ENCODE measurements at places on chromosomes 5 and 9.

DNA sequence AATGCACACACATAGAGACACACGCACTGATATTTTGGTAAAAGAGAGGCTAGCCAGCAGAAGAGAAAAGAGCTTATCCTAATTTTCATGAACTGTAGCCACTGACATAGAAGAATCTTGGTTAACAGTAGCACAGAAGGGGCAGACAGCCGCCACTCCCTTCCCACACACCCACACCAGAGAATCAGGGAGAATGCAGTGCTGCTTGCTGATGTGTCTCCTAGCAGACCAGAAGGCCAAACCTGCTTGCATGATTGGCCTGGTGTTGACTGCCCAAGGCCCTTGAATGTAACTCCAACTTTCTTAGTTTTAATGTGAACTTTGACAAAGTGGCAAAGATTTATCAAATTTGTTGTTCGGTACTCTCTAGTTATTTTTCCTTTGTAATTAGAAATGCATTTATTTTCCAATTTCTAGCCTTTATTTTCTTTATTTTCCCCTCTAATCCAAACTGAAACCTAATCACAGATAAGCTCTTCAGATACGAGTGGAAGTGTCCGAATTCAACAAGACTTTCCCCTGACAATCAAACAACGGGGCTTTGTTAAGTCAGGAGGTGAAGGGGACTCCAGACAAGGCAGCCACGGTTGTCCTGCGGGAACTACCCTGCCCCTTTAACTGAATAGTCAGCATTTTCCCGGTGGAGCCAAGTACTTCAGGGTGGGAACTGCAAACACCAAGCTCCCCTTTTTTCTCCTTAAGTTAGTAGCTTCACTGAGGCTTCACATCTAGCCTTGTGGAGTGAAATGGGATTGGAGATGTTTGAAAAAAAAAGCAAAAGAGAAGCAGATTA is 81.9 kb upstream of the CTSL start:
- DNase-seq, result no peak

DNA sequence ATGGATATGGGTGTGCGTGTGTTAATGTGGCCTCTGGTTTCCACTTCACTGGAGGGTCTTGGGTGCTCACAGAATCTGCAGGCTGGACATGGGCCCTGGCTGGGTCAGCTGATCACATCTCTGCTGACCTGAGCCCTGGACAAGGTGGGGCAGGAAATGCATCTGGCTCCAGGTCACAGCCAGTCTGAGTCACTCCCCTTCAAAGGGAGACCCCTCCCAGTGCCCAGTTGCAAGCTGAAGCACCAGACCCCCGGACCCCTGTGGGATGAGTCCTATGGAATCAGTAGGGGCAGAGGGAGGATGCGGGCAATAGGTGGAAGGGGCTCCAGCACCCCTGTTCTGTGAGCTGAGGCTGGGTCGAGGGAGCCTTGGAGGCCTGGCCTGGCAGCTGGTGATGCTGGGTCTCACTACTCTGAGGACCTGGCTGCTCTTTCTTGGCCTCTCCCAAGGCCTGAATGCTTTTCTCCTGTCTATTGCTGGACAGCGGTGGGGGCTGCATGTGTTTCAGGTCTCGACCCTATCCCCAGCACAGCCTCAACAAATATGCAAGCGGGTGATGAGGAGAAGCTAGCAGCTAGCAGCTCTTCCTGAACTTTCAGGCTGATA is 54.5 kb downstream of the PHF2 start:
- no peak for DNase-seq

- DNase-seq, result no peak
Measured at GRCh38 chr5:96651047-96651446, 11.1 kb upstream of the CAST start.

- DNase-seq, result no peak
Measured at GRCh38 chr9:116208417-116209232, 55.0 kb downstream of the PAPPA start.

GRCh38 chr5:133780619-133781280 is 168.4 kb upstream of the FSTL4 start:
- no peak for DNase-seq

DNA sequence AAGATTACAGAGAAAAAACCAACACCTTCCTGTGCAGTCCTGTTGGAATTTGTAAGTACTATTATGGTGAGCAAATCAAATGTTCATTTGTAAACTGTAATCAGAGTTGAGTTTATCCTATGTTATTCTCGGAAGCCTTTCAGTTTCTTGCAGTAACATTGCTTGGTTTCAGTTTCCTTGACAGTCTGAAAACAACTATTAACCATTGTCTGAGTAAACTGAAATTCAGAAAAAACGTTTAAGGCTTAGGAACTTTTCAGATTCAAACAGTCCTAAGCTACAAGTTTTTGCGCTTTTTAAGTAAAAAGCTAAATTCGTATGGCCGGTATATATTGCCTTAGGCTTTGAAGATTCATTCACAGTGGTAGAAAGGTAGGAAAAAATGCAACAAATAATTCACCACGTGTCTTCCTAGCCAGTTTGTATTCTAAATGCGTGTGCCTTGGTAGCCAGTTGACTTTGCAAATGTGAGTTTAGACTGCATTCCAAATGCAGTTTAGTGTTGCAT is 2.5 kb downstream of the GPBP1 start:
- DNase-seq, result no peak

DNA sequence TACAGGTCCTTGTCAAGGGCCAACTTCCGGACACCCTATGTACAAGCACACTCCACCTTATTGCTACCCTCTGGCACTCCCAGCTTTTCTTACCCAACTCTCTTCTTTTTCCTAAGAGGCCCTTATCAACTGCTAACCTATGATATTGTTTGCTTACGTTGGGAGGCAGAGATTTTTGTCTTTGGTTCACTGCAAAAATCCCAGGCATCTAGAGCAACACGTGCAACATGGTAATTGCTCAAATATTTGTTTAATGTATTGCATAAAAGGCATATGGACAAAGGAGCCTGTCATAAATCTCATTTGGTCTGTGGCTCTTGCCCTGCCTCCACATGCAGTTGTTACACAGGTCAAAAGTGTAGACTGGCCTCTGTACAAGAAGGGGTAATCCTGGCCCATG is 35.8 kb upstream of the ATP10B start:
- no peak for DNase-seq

GRCh38 chr9:21367957-21368356 is at the start of gene IFNA13:
IFNA13 (minus strand) TSS chr9:21368057; CDS start chr9:21368010, 47 bp downstream.
- no peak for DNase-seq

DNA sequence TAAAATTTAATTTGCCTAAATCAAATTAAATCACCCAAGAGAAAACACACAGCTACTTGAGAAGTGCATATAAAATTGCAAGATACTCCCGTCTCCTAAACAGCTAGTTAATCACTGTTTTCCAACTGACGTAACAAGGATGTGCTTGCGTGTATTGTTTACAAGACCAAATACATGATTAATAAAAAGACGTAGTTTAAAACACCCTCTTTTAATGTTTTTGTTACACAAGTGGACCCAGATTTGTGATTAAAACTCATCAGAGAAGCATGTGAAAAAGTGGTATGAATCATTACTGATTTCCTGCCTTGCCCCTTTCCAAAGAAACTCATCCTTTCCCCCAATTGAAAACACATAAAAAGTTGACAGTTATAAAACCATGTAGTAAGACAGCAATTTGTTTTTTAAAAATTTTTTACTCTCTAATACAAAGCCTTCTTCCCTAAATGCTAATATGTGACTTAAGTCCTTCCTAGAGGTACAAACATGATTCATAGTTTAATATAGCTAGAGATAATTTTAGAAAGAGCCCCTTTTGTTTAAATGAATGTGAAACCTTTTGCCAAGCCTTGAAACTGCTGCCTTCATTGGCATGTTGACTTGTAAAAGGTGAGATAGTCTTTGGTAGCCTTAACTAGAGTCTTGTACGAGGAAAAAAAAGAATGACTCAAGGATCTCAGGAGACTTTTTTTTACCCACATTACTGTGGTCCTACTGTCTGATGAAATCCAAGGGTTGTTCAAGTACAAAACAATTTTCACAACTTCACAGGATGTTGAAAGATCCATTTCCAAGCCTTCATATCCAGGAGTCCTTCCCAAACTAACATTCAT is 61.4 kb upstream of the FST start:
- DNase-seq, result no peak

GRCh38 chr9:110999379-110999778 is 38.9 kb downstream of the LPAR1 start:
- DNase-seq, result no peak

GRCh38 chr9:130870491-130871381 is 25.9 kb downstream of the QRFP start:
- no peak for DNase-seq

DNA sequence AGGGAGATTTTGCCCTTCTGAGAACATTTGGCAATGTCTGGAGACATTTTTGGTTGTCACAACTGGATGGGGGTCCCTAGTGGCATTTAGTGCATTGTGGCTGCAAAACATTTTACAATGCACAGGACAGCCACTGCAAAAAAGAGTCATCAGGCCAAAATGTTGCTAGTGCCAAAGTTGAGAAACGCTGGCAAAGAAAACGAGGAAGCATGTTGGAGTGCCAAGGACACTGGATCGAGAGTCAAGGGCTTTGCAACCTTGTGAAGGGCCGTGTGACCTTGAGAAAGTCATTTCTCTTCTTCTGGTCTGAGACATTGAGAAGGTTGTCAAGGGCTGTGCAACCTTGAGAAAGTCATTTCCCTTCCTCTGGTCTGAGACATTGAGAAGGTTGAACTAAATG is 45.7 kb upstream of the FRRS1L start:
- DNase-seq, result no peak

DNA sequence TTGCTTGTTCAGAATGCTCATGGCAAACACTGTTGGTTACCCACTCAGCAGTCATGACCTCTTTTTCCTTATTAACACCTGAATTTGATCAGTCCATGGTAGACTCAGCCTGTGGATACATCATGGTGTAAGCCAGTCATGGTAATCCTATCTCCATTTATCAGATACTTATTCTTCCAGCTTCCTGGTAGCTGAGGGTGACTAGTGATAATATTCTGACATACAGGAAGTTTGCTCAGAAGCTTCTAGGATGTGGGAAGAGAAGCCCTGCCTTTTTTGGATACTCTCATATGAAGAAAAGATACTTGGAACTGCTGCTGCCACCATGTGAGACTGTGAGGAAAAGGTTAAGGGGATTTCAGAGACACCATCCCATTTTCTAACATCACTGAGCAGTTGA is 7.3 kb downstream of the GDA start:
- no peak for DNase-seq

DNA sequence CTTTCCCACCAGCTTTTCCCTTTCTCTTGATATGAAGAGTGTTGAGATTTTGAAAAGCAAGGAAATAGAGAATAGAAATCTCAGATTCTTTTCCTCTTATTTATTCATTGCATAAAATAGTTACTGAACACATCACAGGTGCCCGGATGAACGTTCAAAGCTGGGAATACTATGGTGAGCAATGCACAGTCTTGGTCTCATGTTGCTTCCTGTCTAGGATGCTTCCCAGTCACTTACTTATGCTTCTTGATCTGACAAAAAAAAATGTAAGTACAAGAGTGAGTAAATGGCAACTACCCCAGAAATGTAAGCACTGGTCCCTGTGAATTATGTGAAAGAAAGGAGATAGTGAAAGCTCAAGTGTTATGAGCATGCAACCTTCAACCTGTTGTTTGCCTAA is 153.5 kb upstream of the S1PR3 start:
- no peak for DNase-seq

DNA sequence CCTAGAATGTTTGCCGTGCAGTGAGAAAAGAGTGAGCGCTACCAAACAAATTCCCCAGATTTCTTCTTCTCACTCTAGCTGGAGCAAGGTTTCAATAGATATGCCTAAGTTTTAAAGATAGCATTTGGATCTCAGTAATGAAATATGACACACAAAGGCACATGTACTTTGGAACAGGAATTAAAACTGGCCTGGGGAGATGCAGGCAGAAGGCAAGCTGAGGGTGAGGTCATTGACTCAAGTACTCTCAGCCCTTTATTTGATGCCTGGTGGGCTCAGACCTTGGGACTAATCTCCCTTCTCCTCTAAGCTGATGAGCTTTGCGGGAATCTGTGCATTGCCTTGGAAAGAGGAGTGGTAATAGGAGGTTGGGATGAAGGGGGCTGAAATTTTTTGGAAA is 323.3 kb upstream of the SLC30A5 start:
- DNase-seq, result no peak

- no peak for DNase-seq
Measured at GRCh38 chr5:407801-408268, 35.1 kb upstream of the EXOC3 start.

GRCh38 chr9:18477121-18477660 is 3.2 kb downstream of the ADAMTSL1 start:
- DNase-seq, result no peak

GRCh38 chr9:18442629-18443491 is 31.1 kb upstream of the ADAMTSL1 start:
- peak; percentile 32 for DNase-seq

DNA sequence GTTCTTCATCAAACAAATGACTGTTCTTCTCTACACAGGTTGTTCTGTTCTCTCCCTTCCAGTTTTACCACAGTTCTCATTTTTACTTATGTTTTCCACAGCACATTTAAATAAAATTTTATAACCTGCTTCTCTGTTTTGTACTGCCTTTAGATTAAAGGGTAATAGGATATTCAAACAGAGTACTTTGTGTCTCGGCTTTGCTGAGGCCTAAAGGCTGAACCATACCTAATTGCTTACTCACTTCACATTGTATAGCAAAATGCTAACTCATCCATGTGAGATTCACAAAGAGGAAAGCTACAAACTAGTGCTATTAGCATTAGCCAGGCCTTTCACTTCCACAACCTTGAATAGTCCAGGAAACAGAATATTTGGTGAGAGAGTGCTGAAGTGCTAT is 200.3 kb downstream of the TRPM3 start:
- DNase-seq, result no peak

- DNase-seq, result no peak
Measured at GRCh38 chr5:72107131-72107900, at the start of gene MAP1B. MAP1B (plus strand) TSS chr5:72107475; CDS start chr5:72107532, 57 bp downstream.

DNA sequence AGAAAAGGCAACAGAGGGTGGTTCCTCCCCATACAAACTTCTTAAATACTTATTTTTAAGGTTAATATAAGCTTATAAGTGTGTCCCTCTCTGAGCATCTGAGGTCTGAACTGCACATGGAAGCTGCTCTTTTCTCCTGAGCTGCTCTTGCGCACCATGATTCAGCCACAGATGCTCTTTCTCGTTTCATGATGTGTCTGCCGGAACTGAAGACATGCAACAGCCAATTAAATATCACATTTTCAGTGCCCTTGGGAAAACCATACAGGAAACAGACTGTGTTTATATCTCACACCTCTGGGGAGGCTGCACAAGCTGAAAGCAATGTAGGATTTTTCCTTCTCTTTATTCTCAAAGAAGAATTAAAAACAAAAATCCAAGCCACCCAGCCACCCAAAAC is 96.8 kb upstream of the NREP start:
- no peak for DNase-seq

All from stimulated activated CD4-positive, alpha-beta T cell treated with anti-CD3 and anti-CD28 coated beads, Interleukin-4, amount 100 ng/mL, for 4 hours (primary cell).